Bone marrow (tissue), 2 donors: ENCODE measurements at places on chromosomes 13 and 19.

- DNase-seq = no peak
These were observed 904.6 kb upstream of the ATXN8OS start for GRCh38 chr13:69202996-69203395.

DNA sequence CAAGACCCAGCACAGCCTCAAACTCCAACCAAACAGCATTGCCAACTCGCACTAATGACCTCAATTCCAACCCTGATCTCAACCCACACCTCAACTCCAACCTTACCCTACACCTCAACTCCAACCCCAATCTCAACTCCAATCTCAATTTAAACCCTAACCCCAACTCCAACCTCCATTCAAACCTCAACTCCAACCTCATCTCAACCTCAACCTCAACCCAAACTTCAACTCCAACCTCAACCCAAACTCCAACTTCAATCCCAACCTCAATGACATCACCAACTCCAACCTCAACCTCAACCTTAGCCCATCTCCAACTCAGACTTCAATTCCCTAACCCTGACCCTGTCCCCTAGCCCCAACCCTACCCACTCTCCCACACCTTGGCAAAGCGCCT, 58.4 kb downstream of the UNC13A start:
- no peak for DNase-seq

- DNase-seq = no peak
These were observed 24.4 kb downstream of the ZNF787 start for GRCh38 chr19:56096665-56097064.

DNA sequence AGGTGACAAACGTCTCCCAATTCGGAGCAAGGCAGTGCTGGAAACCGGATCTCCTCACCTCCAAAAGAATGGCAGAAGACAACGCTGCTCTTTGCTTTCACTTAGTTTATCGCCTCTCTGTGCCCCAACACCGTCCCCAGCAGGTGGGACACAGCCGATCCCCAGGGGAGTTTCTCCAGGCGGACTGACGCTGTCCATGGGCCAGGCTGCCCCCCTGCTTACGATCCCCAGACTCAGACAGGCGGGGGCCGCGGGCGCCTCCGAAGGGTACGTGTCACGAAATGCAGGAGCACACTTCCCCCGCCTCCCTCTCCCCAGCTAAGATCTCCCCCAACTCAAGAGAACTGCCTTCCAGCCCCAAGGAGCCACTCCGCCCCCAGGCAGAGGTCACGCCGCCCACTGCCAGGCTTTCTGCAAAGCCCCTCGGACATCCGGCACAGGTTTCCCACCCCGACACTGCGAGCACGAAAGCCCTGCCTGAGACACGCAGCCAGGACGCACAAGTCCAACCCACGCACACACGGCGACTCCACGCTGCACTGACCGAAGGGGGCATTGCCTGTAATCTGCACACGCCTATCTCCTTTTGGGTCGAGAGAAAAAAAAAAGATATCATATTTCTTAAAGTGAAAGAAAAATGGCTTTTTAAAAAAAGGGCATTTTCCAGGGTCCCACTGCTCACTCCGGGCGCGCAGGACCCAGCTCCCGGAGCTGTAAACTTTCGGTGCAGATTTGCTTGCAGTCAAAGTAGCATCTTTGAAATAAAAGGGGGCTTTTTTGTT, 2.0 kb downstream of the SPRY2 start:
- DNase-seq = no peak

DNA sequence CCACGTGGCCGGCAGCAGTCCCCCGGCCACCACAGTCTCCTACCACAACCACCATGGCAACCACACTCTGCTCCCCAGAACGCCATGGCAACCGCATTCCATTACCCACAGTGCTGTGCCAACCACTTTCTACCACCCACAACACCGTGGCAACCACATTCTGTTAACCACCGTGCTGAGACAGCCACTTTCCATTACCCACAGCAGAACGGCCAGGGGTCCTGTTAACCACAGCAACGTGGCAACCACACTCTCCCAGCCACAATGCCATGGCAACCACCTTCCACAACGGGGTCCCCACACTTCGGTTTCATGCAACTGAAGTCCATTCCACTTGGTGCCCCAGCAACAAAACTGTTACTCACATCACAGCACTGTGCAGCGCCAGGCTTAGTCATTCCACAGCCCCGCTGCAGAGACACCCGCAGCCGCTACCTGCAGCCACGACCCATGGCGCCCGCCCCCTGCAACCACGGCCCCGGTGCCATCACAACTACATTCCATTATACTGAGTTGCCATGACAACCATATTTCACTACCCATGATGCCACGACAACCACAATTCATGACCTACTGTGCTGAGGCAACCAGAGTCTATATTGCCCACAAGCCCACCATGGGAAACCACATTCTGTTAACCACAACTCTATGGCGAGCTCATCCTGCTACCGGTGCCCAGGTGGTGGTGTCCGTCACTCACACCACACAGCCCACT, 10.0 kb downstream of the DPF1 start:
- DNase-seq = no peak

DNA sequence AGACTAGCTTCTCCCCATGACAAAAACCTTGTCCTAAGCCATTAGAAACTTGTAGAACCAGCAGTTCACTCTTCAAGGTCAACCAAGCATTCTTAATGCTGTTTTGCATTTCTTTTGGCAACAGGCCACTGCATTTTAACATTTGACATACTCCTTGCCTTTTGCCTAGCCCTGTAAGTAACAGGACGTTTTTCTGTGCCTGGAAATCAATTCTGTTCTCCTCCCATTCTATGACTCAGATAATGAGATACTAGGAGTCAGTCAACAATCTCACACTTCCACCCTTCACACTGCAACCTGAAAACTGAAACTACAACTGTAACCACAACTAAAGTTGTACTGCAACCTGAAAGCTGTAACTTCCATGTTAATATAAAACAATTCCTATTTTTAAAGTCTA, 268.7 kb downstream of the MZT1 start:
- no peak for DNase-seq

- no peak for DNase-seq
These were observed 12.8 kb upstream of the ZNF554 start for GRCh38 chr19:2806736-2807378.

GRCh38 chr13:72890546-72890945, 108.6 kb downstream of the PIBF1 start:
- no peak for DNase-seq

- no peak for DNase-seq
These were observed 100.3 kb downstream of the ARHGEF7 start for GRCh38 chr13:111215081-111216047.

DNA sequence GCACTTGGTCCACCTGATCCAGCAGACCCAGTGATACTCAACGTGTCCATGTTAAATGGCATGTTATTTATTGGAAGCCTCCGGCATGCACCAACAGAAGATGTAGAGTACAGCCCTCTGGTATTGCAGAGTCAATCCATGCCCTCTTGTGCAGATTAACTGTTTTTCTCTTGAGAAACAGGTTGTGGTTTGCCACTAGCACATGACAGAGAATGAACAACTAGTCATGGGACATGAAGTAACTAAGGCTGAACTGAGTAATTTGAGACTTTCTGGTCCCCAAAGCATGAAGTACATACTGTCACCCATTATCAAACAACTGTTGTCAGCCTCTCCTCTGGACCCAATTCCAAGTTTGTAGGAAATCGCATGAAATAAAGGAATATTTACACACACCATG, 3.2 kb downstream of the ZNF562 start:
- no peak for DNase-seq

GRCh38 chr13:42137856-42138537, 89.5 kb downstream of the DGKH start:
- DNase-seq = no peak

DNA sequence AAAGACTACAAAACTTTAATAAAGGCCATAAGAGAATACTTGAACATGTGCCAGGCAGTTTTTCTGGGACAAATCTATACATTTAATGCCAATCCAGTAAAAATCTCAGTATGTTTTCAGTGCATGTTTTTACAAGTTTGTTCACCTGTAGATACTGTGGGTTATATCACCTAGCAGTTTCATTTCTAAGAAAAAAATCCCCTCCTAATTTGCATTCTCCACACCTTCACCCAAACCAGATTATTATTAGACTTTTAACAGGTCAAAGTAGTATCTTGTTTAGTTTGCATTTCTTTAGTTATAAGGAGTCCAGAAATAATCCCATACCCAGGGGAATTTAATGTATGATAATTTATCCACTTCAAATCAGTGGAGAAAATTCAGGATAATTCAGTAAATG, 17.0 kb upstream of the LPAR6 start:
- no peak for DNase-seq

GRCh38 chr19:31253526-31254179, 95.6 kb downstream of the TSHZ3 start:
- no peak for DNase-seq

DNA sequence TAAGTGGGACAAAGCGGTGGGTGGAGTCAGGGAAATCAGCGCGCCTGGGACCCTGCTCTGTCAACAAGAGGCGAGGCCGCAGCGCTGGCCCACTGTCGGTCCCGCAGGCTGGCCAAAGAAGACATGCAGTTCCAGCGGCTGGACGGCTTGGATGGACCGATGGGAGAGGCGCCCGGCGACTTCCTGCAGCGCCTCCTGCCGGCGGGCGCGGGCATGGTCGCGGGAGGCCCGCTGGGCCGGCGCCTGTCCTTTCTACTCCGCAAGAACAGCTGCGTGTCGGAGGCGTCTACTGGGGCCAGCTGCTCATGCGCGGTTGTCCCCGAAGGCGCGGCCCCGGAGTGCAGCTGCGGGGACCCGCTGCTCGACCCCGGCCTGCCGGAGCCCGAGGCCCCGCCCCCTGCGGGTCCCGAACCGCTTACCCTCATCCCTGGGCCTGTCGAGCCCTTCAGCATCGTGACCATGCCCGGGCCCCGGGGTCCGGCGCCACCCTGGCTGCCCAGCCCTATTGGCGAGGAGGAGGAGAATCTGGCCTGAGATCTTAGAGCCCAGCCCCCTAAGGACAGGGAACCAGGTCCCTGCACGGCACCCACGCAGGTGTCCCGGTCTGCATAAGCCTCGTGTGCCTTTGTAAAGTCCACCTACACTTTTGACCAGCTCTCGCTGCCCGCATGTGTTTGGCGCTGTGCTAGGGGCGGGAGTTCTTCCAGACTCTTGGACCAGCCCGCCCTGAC, 6.1 kb downstream of the BEST2 start:
- DNase-seq = peak; percentile 58

GRCh38 chr13:74986609-74987008, 495.4 kb downstream of the TBC1D4 start:
- DNase-seq = no peak

DNA sequence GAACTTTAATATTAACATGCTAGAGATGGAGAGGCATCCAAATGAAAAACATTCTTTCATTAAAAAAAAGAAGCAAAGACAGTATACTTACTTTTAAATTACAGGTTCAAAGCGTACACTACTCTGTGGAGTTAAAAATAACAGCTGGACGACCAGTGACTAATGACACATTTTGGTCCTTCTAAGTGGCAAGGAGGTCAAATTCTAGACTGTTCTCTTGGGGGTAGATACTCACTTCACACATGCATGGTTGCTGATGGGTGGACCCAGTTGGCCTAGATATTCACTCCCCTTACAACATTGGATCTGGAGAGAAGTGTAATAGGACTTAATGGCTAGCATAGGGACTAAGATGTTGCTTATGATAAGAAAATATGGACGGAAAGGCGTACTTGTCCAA, 302.2 kb downstream of the DNAJC15 start:
- DNase-seq = no peak

GRCh38 chr13:79492313-79492798, 11.4 kb downstream of the NDFIP2 start:
- DNase-seq = no peak

- no peak for DNase-seq
These were observed 11.8 kb downstream of the NLRP11 start for GRCh38 chr19:55820037-55820436.

DNA sequence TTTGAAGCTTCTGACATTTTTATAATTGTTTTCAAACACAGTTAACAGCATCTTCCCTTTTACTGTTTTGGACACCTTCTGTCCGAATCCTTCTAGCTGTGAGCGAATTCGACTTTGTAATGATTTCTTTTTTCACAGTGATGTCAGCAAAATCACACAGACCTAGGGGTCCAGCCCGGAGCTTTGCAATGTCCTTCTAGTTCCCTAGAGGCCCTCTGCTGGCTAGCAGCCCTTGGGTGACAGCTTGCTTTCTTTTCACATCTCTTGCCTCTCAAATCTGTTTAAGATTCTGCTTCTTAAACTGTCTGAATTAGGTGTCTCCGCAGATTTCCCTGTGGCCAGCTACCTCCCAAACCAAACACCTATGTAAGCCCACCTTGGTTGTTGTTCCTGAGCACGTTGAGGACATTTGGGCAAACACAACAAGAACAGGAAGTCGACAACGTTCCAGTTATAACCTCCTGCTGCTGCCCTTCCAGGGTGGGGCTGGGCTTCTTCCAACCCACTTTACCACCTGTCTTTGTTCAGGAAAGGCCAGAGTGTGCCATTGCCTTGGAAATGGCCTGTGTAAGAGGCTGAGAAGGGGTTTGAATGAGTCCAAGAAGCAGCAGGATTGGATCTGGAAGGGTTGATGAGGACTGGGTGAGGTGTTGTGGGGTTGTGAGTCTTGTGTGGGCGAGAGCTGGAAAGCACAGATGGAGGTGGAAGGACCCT, 123.1 kb downstream of the ATP8A2 start:
- DNase-seq = no peak

DNA sequence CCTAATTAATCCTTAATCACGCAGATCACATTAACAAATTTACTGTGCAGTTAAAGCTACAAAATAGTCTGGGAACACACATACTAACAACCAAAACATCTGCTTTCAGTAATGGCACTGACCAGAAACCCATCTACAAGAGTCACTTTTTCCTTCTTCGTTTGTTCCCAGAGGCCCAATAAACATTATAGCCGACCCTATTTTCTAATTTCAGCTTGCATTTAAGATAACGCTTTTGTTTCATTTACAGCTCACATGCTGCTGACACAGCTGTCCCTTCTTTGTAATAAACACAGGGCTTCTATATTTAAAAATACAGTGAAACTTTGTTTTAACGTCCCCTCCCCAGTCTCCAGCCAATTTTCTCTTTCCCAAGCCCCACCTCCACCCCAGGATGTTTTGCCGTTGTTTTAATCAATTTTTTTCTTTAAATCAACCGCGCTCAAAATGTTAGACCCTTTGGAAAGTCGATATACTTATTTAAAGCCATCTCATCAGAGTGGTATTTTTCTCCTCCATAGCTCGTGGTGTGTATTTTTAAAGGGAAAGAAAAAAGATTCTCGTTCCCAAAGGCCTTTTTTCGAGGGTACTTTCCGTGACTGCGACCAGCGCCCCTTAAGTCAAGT, 1.7 kb upstream of the WBP4 start:
- no peak for DNase-seq
